ENCODE measurements at places on chromosomes 11 and 22.
A peak's percentile ranks its signal among the peaks of the same experiment; 100 is the strongest.

DNA sequence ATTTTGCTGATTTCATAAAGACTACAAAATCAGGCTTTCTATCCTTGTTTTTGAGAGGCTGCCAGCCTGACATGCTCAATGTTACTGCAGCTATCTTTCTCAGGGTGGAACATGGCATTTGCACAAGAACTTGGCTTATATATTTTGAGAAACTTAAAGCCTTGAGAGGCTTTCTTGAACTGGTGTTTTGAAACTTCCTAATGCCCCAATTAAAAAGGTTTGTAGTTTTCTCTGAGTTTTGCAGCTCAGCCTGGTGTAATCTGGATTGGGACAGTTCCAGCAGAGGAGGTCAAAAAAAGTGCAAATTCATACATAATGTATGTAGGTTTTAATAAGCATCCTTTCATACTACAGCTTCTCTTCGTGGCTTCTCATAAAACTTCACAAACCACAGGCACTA, 223.4 kb downstream of the FAM76B start:
- no peak for DNase-seq

- no peak for DNase-seq
Observed at GRCh38 chr11:9604134-9604533, 30.7 kb downstream of the WEE1 start.

DNA sequence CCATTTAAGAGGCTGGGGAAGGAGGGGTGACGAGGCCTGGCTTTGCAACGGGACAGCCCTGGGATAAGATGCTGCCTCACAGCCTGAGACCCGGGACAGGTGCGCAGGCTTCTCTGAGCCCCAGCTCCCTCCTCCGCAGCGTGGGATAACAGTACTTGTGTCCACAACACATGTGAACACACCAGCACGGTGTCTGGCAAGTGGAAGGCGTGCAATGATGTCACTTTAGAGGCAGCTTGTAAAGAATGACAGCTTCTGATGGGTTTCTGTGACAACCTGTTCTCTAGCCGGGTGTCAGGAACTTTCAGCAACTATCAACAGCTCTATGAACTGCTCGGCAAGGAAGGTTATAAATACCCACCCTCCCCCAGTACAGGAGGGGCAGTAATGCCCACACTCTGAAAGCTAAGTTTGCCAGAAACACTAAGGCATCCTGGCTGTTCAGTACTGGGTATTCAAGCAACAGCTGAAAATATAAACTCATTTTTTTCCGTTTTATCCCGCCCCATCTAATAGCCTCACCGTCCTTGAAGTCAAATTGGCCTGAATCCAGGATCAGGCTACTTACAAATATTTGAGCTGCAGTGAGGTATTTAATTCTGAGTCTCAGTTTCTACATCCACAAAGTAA, 59.7 kb downstream of the MYH9 start:
- no peak for DNase-seq

DNA sequence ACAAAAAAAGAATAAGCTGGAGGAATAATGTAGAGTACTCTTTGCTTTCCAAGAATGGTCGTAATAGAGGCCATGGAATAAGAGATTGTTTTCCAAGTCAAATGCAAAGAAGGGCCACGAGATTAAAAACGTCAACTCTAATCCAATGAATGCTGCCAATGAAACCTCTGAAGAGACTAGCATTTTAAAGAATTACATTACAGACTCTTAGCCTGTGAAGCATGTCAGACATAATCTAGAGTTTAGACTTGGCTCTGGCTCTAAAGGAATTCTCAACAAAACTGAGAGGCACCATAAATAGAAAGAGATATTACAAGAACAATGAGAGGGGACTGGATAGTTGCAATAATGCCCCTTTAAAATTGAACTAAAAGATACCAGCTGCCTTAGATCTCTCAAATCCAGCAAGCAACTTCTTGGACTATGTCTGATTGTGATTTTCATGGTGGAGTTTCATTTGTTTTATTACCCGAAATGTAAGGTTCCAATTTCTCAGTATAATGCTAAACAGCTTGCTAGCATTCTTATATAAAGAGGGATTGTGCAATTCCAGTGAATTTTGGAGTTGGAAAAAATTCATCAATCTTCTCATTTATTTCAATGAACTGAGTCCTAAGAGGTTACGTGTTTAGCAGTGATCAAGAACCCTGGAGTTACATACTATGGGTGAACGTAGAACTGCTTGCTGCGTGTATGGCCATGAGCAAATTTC, 5.6 kb downstream of the ETS1 start:
- no peak for DNase-seq

DNA sequence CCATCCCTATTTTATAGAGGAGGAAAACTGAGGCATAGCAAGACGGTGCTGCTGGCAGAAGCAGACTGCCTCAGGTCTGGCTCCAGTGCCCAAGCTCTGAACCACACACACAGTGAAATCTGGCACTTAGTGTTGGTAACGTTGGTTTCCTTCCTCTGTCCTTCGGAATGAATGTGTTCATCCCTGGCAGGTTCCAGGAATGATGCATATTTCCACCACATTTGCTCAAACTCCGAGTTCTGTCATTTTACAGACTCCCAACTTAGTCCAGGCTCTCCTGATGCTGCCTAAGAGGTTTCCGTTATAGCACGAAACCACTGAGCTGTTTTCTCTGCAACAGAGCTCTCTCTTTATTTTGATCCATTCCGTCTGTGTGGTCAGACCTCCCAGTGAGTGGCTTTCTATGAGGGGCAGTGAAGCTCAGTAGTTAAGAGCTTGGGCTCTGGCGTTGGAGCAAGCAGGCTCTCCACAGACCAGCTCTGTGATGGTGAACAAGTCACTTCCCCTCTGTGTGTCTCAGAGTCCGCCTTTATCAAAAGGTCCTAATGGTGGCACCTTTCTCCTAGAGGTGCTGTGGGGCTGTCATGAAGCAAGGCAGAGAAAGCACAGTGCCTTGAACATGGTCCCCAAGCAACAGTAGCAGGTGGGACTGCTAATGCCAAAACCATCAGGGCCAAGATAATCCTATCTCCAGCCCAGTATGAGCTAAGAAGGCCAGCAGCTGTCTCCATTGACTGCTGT, 200.3 kb downstream of the MYO18B start:
- no peak for DNase-seq

DNA sequence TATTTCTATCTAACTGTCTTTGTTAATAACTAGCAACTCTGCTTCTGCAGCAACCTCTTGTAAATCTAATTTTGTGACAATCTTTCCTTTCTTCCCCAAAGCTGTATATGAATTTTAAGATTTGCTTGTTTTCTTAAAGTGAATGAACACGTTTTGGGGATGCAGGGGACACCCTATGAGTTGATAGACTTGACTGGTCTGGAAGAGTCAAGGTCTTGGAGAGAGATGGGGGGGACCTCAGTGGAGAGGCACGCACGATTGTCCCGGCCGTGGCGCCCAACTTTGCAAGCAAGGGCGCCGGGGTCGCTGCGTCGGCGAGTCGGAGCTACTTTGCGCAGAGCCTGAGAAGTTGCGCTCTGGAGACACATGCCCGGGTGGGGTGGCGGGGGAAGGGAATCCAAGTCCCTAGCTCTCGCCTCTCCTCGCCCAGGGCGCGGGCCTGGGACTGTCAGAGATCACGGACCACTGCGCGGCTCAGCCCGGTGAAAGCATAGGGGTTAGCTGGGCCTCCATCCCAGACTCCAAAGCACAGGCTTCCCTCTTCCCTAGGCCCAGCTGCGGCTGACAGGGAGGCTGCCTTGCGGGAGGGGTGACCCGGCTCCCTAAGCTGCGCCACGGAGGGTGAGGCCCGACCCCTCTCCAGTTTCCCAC, 854 bp downstream of the ABCC8 start:
- DNase-seq, result no peak

DNA sequence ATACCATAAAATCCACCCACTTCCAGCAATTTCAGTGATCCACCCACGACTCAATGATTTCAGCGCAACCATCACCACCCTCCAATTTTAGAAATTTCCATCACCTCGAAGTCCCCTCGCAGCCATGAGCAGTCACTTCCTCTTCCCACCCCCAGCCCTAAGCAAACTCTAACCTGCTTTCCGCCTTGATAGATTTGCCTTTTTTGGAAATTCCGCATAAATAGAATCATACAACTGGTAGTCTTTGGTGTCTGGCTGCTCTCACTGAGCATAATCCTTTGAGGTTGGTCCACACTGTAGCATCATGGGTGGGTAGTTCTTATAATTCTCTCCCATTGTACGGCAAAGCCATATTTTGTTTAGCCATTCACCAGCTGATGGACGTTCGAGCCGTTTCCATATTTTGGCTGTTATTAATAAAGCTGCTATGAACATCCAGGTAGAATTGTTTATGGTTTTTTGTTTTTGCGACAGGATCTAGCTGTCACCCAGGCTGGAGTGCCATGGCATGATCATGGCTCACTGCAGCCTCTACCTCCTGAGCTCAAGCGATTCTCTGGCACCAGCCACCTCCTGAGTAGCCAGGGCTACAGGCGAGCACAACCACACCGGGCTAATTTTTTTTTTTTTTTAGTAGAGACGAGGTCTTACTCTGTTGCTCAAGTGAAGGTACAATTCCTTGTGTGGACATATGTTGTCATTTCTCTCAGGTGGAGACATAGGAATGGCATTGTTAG, 16.0 kb downstream of the PIM3 start:
- no peak for DNase-seq

DNA sequence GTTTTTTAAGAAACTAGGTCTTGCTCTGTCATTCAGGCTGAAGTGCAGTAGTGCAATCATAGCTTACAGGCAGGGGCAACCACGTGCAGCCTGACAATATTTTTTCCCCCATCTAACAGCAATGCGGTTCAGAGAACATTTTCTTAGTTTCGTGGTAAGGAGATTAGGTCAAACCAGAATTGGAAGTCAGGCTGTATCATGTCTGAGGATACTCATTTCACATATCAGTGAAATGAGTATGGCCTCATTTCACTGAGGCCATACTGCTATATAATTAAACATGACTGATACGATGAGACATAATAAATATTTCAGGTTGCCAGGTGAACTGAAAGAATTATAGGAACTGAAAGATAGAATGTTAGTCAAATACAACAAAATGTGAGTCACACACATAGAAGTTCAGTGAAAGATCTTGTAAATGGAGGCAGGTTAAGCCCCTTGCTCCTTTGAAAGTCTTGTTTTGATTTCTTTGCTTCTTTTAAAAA, 32.5 kb upstream of the IZUMO1R start:
- DNase-seq, result no peak

DNA sequence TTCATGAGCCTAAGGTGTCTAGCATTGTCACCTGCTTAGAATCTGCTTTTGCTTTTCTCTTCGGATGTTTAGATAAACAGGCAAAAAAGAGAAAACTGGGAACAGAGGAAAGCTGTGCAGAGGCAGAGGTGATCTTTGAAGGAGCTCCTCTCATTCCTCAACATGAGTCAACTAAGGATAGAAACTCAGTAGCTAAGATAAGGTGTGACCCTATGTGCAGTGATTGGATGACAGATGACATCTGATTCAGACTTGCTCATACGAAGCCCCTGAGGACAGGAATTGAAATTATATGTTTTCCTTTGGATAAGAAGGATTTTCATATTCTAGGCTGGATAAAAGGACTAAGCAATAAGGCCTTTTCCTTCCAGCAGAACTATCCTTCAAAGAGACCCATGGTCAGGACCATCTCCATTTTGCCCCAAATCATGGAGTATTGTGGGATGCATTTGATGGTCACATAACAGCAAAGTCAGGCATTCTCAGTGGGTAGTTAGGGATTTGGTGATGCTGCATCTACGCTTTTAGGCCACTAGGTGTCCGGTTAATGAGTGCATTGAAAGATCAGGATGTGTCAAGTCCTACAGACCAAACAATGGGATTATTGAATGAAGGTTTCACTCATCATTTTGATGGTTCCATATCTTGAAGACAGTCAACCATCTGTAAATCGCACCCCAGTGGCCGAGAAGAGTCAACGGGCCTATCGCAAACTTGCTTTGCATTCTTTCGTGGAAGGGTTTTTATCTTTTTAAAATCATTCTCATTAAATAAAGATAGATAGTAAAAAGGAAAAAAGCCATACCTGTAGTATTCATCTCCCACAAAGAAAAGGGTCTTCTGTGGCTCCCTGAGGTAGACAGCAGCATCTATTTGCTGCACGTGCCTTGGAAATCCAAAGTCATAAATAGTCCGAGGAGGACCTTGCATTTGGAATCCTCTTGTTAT, 32.2 kb downstream of the MMP20 start:
- no peak for DNase-seq

GRCh38 chr11:87840786-87841185, 334.5 kb downstream of the RAB38 start:
- no peak for DNase-seq

DNA sequence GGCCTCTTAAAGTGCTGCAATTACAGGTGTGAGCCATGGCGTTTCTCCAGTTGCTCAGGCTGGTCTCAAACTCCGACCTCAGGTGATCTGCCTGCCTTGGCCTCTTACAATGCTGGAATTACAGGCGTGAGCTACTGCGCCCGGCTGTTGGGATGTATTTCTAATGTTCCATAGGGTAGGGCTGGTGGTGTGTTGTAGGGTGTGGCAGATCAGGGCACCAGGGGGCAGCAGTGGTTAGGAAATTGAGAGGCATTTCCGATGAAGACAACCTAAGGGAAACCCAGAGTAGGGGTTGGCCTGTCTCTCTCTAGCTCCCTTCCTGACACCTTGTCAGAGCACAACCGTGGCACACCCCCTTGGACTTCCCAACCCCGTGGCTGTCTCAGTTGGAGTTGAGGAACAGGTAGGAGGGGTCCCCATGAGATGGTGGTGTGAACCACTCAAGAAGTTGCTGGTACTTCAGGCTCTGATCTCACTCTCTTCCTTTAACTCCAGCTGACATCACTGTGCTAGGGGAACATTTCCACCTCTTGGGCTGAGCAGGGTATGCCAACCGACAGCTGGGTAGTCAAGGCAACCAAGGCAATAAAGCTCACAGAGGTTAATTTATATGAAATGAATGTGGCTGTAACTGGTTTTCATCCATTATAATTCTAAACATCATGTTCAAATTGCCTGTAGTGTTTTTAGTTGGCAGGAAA, 33.0 kb downstream of the YWHAH start:
- DNase-seq, result peak; percentile 96

GRCh38 chr11:62666259-62666926, 1.3 kb downstream of the CSKMT start:
- DNase-seq, result no peak

- DNase-seq, result no peak
Observed at GRCh38 chr22:32764330-32765131, 37.0 kb upstream of the TIMP3 start.

DNA sequence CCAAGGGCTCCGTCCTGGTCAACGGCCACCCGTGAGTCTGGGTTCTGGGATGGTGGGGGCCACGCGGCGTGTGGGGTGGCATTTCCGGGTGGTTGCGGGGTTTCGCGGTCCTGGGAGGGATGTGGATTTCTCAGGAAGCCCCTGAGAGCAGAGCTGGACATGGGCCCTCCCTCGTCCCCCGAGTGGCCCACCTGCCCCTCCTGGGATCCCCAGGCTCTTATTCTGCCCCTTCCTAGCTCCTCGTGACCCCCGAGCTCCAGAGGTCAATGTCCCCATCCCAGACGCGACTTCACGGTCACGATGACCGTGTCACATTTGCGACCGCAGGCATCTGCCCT, 4.4 kb downstream of the MUC5AC start:
- no peak for DNase-seq

DNA sequence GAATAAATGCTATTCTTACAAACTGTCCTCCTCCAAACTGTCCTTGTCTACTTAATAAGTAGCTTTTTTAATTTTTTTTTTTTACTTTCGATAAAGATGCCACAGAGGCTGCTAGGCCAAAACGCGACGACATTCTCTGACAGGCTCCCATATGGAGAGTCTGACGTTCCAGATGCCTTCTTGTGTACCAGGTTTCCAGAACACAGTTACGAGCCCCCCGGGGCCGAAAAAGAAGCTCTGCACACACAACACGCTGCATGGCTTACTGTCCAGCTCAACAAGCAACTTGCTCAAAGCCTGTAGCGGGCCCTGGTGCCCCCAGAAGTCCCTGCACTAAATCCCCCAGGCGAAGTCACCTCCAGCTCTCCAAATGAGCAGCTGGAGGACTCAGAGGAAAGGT, 39.3 kb downstream of the LARGE1 start:
- DNase-seq, result no peak

GRCh38 chr11:8826139-8826786, 84.7 kb upstream of the AKIP1 start:
- DNase-seq, result no peak

Measured in H1 (cell line).